Iris pigment epithelial cell (primary cell): ENCODE measurements at places on chromosomes 5 and 9.

DNA sequence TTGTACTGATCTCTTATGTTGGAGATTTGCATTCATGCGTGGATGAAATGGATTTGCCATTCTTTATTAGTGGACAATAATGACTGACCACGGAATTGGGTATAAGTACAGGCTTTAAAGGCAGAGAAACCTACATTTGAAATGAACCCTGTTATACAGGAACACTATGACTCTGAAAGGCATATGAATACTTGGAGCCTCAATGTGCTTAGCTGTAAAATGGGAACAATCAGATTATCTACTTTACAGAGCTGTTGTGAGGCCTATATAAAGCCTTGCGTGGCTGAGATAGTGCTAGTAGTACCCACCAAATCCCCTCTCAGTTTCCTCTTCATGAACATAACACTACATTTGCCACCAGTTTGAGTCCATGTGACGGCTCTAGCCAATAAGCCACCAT is 18.9 kb upstream of the MGAT1 start:
- no peak for DNase-seq

DNA sequence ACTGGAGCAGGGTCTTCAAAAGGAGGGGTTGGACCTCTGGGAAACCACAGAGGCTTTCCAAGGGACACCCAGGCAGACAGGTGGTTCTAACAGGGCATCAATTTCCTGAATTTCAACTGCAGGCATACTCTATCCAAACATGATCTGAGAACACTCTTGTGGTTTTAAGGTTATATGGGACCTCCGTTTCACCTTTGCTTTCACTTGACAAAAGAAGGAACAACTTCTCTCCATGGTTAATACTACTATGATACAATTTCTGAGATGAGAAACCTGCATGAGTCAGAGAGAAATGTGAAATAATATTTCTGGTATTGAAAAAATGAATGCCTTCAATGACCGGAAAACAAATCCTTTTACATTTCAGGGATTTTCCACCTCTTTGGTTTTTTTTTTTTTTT is 28.0 kb upstream of the ERAP1 start:
- no peak for DNase-seq

- no peak for DNase-seq
These were observed 207.5 kb downstream of the MELK start for GRCh38 chr9:36780186-36780585.

GRCh38 chr5:172280929-172281328 is 2.6 kb downstream of the UBTD2 start:
- DNase-seq = peak; percentile 79

DNA sequence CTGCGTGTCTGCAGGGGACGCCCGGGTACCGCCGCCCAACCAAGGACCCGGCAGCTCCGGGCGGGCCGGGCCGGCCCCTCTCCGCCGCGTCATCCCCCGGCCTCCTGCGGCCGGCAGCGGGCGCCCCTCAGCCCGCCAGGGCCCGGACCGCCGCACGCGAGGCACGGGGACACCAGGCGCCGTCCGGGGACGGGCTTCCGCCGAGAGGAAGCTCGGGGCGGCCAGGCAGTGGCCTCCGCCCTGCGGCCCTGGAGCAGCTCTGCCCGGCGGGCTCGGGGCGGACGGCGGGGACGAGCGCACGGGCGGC is 373 bp downstream of the FBXW5 start:
- peak; percentile 50 for DNase-seq

DNA sequence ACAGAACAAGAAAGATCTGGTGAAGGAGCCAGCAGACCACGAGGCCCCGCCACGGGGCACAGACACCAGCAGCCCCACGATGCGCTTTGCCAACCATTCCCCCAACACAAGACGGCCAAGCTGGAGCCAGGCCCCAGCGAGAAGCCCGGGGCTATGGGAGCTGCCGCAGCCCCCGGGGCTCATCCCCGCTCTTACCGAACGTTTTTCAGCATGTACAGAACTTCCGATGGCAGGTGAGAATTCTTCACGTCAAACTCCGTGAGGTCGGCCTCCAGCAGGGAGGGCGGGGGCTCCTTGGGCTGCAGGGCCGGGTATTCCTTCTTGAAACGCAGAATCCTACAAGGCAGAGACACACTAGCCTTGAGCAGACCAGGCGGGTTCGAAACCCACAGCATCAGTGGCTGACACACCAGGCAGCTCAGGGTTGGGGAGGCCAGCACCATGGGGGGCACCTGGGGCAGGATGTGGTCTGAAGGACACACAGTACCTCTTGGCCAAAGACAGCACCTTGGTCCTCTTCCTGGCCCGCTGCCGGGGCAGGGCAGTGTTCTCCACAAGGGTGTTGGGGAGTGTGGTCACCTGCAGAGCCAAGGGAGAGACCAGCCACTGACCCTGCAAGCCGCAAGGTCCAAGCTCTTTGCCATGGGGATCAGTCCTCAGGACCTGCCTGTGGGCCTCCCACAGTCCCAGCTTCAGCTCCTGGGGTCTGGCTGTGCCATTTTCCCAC is 6.8 kb downstream of the PNPLA7 start:
- DNase-seq = no peak

GRCh38 chr9:76519075-76519835 is 60.3 kb downstream of the GCNT1 start:
- peak; percentile 51 for DNase-seq

DNA sequence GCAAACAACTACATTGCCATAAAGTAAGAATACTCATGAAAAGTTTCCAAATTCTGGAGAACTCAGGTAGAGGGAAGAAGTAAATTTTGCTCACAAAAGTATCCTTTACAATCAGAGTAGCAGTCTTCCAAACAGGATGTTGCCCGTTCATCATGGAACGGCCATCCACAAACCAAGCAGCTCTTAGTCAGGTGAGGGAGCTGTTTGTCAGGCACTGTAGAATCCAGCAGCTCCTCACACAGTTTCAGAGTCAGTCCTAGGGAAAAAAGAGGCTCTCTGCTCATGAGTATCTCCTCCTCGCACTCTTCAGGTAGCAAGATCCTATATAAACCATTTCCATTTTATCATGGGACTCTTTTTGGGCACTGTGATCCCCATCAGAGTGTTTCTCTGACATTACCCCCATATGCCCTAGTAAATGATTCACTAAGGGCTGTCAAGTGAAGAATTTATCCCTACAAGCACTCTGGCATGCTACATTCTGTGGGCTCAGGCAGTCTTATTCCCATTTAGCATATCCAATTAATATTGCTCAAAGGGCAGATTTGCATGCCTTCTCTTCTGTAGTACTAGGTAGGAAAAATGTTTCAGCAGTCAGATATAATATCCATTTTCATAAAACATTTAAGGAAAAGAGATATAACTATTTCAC is 97.9 kb downstream of the WDR41 start:
- DNase-seq = no peak

GRCh38 chr5:154900066-154900465 is 37.9 kb downstream of the GEMIN5 start:
- DNase-seq = no peak

DNA sequence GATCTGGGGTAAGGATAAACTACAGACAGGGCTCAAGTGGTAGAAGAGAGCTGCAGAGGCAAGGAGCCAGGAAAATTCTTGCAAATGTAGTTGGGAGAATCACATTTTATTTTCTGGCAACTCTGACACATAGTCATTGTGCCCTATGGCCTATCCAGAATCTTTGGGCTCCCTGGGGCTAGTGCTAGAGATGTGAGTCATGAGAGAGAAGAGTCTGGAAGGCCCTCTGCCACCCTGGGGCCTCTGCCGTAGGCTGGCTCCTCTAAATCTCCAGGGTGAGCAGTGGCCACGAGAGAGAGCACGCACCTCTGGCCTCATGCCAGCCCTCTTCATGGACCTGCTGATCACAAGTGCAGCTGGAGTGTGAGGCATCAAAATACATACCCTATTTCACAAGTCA is 74.3 kb upstream of the SSBP2 start:
- peak; percentile 67 for DNase-seq

GRCh38 chr9:132998831-132999635 is 20.5 kb downstream of the GFI1B start:
- DNase-seq = no peak

- no peak for DNase-seq
These were observed 12.1 kb downstream of the TRPM6 start for GRCh38 chr9:74875656-74876055.

- peak; percentile 30 for DNase-seq
These were observed 282.4 kb downstream of the ARHGEF28 start for GRCh38 chr5:73908395-73908794.

- peak; percentile 82 for DNase-seq
These were observed 83.7 kb downstream of the LNPEP start for GRCh38 chr5:97019435-97020117.

GRCh38 chr5:143862271-143862670 is 50.3 kb downstream of the HMHB1 start:
- no peak for DNase-seq

DNA sequence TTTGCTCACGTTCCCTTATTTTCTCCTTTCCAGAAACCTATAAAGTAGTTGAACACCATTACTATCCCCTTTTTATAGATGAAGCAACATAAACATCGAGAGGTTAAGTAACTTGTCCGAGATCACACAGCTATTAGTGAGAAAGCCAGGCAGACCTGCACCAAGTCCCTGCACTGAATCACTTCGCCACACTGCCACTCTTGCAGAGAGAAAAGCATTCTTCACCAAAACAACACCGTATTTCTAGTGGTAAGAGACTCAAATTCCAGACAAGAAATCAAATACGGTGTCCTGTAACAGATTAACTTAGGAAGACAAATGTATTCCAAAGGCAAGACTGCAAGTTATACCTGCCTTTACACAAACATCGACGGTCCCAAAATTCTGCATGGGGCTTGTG is 82.0 kb upstream of the DMRT1 start:
- no peak for DNase-seq

- DNase-seq = no peak
These were observed 20.2 kb downstream of the NNT start for GRCh38 chr5:43623048-43623680.

DNA sequence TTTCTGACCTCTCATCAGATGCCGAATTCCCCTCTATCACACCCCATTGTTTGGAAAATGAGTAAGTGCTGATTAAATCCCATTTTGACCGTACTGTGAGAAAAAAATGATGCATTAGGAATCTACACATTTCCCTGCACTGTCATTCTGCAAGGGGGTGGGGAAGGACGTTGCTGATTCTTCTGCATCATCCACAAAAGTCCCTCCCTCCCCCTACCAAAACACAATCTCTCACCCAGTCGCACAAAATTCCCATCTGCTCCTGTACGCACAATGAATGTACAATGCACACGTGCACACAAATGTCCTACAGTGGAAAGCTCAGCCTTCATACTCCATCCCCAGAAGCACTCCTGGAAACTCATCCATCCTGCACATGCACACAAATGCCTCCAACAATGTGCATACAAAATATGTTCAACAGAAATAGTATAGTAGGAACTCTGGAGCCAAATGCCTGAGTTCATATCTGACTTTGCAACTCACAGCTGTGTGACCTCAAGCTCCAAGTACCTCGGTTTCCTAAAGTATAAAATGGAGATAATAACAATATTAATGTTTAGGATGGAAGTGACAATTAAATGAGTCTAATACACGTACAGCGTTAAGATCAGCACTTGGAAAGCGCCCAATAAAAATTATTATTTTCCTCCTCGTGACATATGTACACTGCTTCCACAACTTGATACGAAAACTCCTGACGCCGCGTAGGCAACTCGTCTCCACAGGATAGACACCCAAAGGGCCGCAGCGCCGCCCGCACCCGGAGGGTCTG is 809 bp downstream of the TNIP1 start:
- peak; percentile 74 for DNase-seq
